Myocyte (in vitro differentiated cells): ENCODE measurements at places on chromosomes 4 and X. TPM values are rescaled to one million over a fixed set of nuclear protein-coding genes. Genes with fewer than 3 reads are reported as not detected.

YIPF7 gene
- total RNA-seq: 4.9 and 5.8 TPM in 2 replicates

H2BW2 gene
- not detected in 2 replicates for total RNA-seq

RASL11B gene
- total RNA-seq: 0.08 and 0.57 TPM in 2 replicates

GCNA gene
- total RNA-seq: 1.5 and 3.1 TPM in 2 replicates

CTSO gene
- total RNA-seq: 29.4 and 32.9 TPM in 2 replicates

GLRA2 gene
- not detected in 2 replicates for total RNA-seq

BMPR1B gene
- total RNA-seq: 9.8 TPM in 2 replicates

FHIP1A gene
- 1.2 and 9.9 TPM in 2 replicates for total RNA-seq

EOLA1 gene
- 28.9 and 35.2 TPM in 2 replicates for total RNA-seq
